ENCODE measurements at places on chromosomes 2 and 18. TPM values are rescaled to one million over a fixed set of nuclear protein-coding genes. Genes with fewer than 3 reads are reported as not detected.

Gene KCTD18
- 31.9 TPM for total RNA-seq

Gene CXCR1
- total RNA-seq: 1.8 TPM

Gene CHST9
- 1.2 TPM for total RNA-seq

Gene LOXL3
- 7.2 TPM for total RNA-seq

Gene HOXD1
- 0.54 TPM for total RNA-seq

Gene CFAP221
- 8.6 TPM for total RNA-seq

DNA sequence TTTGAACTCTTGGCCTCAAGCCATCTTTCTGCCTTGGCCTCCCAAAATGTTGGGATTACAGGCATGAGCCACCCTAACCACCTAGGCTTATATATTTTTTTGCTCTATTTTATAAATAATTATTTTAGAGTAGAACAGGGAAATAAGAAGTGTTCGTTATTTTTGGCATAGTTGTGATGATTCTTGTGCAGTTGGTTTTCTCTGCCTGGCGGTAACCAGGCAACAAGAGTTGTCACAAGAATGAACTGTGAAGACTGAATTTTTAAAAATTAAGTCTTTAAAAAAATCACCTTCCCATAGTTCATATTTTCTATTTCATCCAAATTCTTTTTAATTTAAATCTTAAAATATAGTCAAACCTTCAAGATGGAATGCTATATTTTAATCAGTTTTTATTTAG lies 310.2 kb downstream of the ARL6IP6 start:
- ATAC-seq: no peak

- ATAC-seq: no peak
Observed at GRCh38 chr2:28896906-28897305, 2.4 kb downstream of the WDR43 start.

DNA sequence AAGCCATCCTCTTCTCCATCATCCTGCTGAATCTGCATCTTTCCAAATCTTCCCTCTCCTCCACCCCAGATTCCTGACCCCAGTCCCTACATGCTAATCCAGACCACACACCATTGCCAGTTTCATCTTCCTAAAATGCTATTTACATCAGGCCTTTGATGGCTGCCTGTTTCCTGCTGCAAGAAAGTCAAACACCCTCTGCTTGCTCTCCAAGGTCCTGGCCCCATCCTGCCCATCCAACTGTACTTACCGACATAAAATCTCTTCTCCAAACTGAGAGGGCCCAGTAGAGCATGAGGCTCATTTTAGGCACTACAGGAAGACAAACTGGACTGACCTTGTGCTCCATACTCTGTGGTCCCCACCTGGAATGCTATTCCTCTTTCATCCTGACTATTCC lies 19.0 kb downstream of the ALK start:
- no peak for ATAC-seq

GRCh38 chr2:7346336-7346735 lies 429.1 kb downstream of the RNF144A start:
- ATAC-seq: no peak

GRCh38 chr18:44986933-44987332 lies 306.2 kb downstream of the SETBP1 start:
- no peak for ATAC-seq

- ATAC-seq: no peak
Observed at GRCh38 chr2:61727746-61728145, 126.1 kb downstream of the FAM161A start.

GRCh38 chr2:124122340-124122739 lies 97.3 kb downstream of the CNTNAP5 start:
- ATAC-seq: no peak

DNA sequence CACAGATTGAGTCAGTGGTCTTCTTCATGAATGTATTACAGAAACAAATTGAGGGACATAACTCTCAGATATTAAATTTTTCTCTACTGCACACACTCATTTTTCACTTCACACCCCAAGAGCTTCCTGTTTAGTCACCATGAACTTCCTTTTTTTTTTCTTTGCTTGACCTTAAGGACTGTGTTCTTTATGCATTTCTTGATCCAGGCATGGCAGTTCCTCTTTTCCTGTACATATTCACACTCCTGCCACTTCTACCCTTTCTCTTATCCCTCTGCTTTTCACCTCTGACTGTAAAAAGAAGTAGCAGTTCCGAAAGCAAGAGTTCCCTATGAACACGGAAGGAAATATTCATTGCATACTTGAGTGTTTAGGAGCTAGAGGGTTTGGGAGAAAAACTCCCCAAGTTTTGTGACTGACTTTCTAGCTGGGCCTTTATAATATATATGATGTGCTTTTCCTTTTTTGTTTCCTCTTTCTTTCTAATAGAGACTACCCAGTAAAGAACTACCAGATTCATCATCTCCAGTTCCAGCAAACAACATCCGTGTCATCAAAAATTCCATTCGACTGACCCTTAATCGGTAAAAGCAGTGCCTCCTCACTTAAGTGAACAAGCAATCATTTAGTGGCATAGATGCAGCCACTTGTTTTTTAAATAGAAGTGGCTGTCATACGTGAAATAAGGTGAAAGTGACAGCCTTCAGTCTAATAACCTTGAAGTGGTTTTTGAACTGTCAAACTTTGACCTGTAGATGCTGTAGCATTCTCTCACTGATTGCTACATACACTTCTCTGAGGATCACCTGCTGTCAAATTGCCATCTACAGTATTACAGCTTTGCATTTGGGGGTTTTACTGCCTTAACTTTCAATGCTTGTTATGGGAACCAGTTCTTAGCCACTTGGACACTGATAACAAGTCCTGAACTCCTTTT lies 40.8 kb downstream of the PAPOLG start:
- ATAC-seq: peak; percentile 41

DNA sequence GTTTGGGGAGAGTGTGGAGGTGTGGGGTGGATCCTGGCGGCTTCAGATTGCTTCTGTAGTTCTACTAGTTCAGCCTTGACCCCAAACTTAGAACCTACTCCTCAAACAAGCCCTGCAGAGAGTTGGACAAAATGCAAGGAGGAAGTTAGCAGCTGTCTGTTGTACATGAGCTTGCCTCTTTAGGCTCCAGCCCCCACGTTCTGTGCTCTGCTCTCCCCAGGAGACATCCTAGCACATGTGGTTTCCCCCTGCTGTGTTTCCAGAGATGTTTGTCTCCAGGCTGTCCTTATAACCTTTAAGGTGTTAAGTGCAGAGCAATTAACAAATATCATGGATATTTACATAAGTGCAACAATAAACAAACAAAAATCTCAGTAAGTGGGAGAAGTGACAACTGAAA lies 111.1 kb downstream of the ACOXL start:
- ATAC-seq: no peak

DNA sequence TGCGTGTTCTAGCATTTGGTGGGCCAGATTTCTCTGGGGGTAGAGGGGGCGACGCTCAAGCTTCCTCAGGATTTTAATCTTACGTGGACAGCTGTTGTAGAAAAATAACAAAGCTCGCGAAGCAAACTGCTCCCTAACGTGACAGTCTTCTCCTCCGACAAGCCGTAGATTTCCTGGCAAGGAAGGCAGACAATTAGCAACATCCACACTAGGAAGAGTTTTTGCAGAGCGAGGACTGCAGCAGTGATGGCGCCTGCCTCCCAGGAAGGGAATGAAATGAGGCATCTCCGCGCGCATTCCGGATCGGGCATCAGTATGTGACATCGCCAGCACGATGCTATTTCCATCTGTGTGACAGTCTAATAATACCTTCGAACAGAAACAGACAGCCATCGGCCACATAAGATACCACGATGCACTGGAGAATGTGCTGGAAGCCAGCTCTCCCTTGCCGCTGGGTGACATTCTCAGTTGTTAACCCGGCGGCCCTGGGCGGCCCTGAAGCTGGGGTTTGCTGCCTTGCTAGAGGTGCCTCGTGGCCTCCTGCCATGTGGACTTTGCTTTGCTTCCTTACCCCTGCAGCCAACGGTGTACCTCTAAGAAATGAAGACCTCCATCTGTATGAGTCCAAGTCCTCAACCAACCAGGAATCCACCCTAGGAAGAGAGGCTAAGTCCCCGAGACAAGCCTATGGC lies 101.8 kb upstream of the AGAP1 start:
- no peak for ATAC-seq

GRCh38 chr2:143068094-143068493 lies 61.1 kb upstream of the ARHGAP15 start:
- ATAC-seq: no peak

- no peak for ATAC-seq
Observed at GRCh38 chr2:124978597-124978996, 953.5 kb downstream of the CNTNAP5 start.

GRCh38 chr2:71952572-71953188 lies 195.0 kb downstream of the CYP26B1 start:
- no peak for ATAC-seq

DNA sequence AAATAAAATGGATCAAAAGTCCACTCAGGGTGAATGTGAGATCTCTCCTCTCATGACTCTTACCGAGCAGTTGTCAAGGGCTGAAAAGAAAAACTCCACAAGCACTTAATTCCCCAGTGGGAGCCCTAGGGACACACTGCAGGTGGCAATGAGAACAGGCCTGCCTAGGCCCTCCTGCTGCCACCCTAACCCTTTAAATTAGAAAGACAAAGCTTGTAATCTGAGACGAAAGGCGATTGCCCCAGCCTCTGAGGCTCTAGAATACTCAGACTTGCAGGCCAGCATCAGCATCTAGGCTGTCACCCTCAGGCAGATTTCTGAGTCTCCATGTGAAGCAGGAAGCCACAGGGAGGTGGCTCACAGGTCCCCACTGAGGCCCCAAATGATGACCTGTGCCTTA lies 457.0 kb upstream of the MYT1L start:
- no peak for ATAC-seq

DNA sequence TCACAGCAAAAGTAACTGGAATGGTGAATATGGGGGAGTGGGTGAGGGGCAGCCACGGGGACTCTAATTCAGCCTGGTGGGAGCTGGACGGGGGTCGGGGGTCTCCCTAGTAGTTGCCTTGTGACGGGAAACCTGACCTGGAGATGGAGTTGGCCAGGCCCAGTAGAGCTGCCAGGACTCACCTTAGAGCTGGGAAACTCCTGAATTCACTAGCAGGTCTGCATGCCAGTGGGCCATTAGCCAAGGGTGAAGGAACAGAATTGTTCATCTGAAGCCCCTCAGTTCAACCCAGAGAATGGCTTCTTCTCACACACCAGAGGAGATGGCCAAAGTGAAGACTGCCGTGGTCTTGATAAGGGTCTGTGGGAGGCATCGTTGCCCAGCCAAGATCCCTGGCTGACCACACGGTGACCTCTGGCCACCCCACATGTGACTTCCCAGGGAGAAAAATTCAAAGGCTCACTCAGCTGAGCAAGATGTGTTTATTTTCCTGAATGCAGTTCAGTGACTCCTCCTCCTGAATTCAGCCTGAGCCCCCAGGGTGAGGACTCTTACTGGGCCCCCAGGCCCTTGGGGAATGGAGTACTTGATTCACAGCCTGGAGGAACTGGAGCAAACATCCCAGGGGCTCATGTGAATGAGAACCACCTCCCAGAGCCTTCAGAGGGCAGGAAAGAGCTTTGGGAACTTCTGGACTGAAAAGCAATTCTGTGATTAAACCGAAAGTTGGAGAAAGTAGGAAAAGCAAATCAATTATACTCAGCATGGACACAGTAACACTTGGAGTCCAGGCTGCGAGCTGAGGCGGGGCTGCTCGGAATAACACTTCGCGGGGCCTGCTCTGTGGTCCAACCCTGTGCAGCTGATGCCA lies 25.2 kb downstream of the MOCOS start:
- peak; percentile 50 for ATAC-seq

GRCh38 chr2:64932371-64933216 lies 56.6 kb upstream of the SLC1A4 start:
- no peak for ATAC-seq

DNA sequence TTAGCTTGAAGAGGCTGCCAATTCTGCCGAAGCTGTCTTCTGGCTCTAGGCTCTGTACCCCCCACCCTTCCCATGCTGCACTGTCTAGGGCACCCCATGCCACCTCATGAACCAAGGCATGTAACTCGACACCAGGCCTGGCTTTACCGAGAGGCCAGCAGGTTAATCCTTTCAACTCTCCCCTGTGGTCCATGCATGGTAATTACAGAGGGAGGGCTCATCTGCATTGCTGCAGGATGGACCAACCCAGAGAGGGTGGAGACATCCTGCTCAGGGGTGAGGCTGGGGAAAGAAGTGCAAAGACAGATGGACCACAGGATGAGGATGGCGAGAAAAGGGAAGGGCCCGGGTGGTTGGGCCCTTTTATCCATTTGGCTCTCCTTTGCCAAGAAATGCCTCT lies 65.8 kb downstream of the KCTD1 start:
- no peak for ATAC-seq

DNA sequence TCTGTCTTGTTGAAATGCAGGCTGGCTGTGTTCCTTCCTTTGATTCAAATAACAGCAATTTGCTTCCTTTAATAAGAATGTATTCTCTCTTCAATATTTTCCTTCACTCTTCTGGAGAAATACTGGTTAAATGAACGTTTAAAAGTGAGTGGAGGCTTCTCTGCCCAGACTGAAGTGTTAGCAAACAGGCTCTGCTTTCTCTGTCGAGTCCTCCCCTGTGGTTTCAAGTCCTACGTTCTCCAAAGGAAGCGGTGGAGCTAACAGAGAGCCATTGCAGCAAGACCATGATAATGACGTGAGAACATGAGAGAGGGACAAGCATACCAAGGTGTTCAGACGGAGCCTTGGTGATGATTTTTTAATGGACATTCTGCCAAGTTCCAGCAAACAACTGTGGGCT lies 26.2 kb upstream of the PID1 start:
- ATAC-seq: peak; percentile 38

GRCh38 chr18:63161032-63161760 lies 158.4 kb downstream of the BCL2 start:
- no peak for ATAC-seq

GRCh38 chr2:60888853-60889252 lies 7.5 kb downstream of the REL start:
- no peak for ATAC-seq

DNA sequence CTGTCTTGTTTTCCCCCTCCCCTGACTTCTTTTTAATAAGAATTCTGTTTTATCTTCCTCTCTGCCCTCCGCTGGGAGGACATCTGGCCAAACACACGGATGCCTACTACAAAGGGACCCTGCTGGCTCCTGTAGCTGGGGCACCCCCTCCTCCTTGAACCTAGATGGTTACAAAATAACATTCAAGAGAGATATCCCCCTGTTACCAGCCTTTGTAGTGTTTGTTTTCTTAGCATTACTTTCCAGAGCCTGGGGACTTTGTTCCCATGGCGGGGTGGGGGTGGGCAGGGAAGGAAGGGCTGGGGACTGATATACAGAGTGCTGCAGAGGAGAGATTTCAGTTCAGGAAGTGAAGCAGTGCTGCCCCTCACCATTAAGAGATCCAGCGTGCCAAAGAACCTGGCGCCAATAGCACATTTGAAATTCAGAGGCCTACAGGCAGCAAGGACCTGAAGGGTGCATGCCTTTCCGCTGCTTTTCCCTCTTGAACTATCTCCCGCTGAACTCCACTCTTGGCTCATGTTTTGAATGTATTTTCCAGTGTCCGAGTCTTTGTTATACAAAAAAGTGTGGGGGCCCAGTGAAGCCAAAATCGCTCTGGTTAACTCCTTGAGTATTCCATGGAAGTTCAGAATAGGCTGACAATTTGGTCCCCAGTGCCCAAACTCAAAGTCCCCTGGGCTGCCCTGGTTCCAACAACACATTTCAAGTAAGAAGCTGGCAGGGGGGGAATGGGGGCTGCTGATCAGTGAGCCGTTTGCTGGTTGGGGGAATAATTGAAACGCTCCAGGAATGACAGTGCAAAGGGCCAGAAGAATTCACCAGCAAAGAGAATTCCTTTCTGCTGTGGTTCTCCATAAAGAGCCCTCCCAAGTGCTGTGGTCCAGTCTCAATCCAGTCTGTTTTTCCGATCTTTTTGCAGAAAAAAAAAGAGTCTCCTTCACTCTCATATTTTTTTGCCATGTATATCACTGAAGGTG lies 94.8 kb upstream of the THOC1 start:
- no peak for ATAC-seq

GRCh38 chr2:236585966-236586365 lies 16.3 kb downstream of the ACKR3 start:
- ATAC-seq: no peak

GRCh38 chr2:28477645-28478044 lies 18.2 kb upstream of the PLB1 start:
- ATAC-seq: no peak

All from gastroesophageal sphincter (tissue), 4 donors.